ENCODE measurements at places on chromosomes 5 and 9.

- peak; percentile 24 for DNase-seq
Observed at GRCh38 chr5:78985725-78986223, 664 bp upstream of the ARSB start.

GRCh38 chr9:88462191-88462590 is 72.8 kb upstream of the NXNL2 start:
- DNase-seq = no peak

DNA sequence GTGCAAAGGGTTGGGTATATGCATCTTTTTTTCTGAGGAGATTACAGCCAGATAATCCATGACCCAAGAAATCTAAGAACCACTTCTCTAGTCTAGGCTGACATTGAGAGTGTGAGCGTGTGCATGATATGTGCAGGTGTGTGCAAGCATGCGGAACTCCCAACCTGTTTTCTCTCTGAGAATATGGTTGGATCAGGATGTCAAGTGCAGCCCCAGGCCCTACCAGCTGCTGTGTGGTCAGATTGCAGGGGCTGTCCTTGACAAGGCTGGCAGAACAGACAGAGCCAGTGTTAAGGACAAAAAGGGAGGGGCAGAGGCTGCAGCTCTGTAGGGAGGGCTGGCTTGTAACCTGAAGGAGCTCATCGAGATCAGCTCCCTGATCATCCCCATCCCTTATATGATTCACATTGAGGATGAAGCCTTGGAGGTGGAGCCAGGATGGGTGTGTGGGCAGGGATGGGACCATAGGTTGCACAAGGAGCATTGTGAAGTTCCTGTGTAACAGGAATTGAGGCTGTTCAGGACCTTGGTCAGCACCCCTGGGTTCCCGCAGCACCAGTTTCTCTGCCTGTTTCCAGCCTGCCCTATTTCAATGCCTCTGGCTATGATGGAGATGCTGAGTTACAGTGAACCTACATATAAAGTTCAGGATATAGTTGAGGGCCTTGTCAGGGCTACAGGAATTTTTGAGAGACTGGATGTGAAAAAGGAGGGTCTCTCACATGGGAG is 52.6 kb upstream of the ARAP3 start:
- DNase-seq = no peak

GRCh38 chr9:36187414-36187813 is 3.3 kb upstream of the CLTA start:
- no peak for DNase-seq

DNA sequence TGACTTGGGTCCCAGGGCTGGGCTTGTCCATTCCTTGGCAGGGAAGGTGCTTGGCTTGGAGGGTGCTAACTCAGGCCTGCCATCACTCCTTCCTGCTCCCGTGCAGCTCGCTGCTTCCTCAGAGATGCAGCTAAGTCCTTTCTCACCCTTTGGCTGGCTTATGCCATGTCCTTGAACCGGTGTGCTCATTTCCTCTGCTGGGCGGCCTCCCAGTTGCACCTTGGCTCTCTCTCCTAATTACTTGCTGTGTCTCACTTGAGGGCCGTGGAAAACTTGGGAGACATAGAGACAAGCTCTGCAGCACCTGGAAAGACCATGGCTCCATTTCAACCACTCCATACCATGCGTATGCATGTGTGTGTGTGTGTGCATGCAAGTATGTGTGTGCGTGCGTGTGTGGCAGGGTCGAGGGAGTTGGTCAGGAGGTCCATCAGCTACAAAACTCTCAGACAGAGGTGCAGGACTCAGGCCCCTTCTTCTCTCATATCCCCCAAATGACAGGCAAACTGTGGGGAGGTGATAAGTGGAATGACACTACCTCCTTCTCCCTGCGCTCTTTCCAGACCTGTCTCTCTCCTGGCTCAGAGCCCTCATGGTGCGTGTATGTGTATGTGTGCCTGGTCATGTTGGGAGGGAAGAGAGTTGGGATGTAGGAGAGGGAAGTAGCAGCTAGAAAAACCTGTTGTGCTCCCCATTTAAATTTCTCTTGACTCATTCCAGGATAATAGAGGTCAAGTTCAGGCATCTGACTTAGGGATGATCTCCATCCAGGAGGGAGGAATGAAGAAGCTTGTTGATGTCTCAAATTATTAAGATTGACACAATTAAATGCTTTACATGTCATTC is 17.6 kb upstream of the MTMR12 start:
- DNase-seq = no peak

GRCh38 chr5:4868140-4868735 is 271.9 kb upstream of the ADAMTS16 start:
- peak; percentile 84 for DNase-seq

- no peak for DNase-seq
Observed at GRCh38 chr9:123318961-123319421, 37.0 kb upstream of the CRB2 start.

DNA sequence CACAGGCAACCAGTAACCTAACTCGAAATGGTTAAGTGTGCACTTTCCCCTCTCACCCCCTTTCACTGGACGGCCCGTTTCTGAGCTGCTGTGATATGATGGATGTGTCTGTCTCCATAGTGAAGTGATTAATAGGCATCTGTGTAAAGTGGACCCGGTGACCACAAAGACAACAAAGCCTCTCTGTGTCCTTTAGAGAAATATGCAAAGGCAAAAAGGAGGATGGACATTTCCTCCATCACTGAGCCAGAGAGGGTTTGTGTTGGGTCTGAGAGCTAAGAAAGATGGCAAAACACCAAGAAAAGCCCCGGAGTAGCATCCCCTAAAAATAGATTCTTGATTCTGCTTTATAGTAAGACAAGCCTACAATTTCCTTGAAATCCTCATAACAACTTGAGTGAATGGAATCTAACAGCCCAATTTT is 120.6 kb downstream of the SEMA6A start:
- DNase-seq = no peak

- DNase-seq = no peak
Observed at GRCh38 chr9:132147331-132147730, 14.5 kb upstream of the NTNG2 start.

GRCh38 chr9:104944356-104944755 is 16.4 kb upstream of the ABCA1 start:
- DNase-seq = no peak

GRCh38 chr5:25190521-25191000 is 545.8 kb upstream of the CDH10 start:
- no peak for DNase-seq

DNA sequence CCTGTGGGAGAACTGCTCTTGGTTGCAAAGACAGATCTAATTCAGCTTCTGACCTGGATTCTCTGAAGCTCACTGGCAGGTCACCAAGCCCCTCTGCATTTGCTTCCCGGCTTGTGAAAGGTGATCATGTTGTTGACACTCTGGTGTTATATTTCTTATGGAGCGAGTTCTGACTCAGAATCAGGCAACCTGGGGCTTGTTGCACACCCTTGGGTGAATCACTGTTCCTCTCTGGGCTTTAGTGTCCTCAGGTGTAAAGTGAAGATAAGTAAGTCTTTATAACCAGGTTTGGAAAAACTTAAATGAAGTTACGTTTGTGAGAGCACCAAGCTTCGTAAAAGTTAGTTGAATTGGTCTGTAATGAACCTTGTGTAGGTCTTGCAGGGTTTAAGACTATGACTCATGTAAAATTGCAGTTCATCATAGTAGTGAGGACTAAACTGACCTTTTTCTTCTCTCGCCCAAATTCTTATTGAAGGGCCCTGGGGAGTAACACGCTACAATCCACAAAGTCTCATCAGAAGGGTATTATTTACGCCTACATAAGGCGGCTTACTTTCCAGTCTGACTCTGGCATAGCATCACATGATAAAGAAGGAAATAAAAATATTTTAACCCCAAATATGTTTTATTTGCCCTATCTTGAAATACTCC is 218.6 kb downstream of the TMEM38B start:
- DNase-seq = no peak

- DNase-seq = no peak
Observed at GRCh38 chr5:175328176-175328575, 115.8 kb downstream of the DRD1 start.

GRCh38 chr9:125202846-125203618 is 2.7 kb downstream of the RABEPK start:
- no peak for DNase-seq

All from glutamatergic neuron (in vitro differentiated cells).